ENCODE measurements at places on chromosomes 16 and 17. TPM values are rescaled to one million over a fixed set of nuclear protein-coding genes. Genes with fewer than 3 reads are reported as not detected.

SDR42E1 gene
- 0.08 TPM for total RNA-seq

TAF15 gene
- 74.3 TPM for total RNA-seq

FBXL16 gene
- under 0.01 TPM for total RNA-seq

RAP1GAP2 gene
- total RNA-seq, result 1.5 TPM

MEAK7 gene
- 19.1 TPM for total RNA-seq

NSRP1 gene
- total RNA-seq, result 13.4 TPM

OR3A1 gene
- total RNA-seq, result not detected

TEKT1 gene
- total RNA-seq, result not detected

FBXO39 gene
- 0.57 TPM for total RNA-seq

KRT33A gene
- not detected for total RNA-seq

ACAP1 gene
- total RNA-seq, result not detected

CLDN7 gene
- total RNA-seq, result not detected

EMP2 gene
- total RNA-seq, result 6.8 TPM

P2RX5 gene
- 1.2 TPM for total RNA-seq

ABCA6 gene
- total RNA-seq, result 192 TPM

DLX4 gene
- not detected for total RNA-seq
